Muscle of back (tissue), 13 donors: ENCODE measurements at places on chromosomes 7 and 10.

- peak; percentile 99 for DNase-seq
These were observed 4.6 kb upstream of the SERPINE1 start for GRCh38 chr7:101121991-101122932.

GRCh38 chr7:121447243-121447910, 51.3 kb upstream of the FAM3C start:
- DNase-seq = peak; percentile 78

GRCh38 chr10:107434854-107435253, 270.3 kb upstream of the SORCS1 start:
- DNase-seq = no peak

DNA sequence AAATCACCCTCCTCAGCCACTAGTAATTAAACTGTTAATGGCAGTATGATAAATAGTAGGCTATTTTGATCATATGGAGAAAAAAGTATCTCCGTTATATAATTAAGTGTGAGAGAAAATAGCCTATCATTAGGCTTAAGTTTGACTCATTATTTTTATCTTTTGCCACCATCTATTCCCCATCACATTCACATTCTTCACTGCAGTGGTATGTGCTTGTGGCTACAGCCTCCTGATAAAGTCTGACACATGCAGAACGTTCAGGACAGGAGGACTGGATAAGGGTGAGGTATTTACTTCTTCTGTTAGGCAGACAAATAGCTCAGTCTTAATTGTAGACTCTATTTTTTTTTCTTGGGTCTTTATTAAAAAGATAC, 5.8 kb downstream of the NEBL start:
- no peak for DNase-seq

GRCh38 chr10:132627666-132628531, 90.3 kb downstream of the INPP5A start:
- DNase-seq = no peak

GRCh38 chr7:116095396-116095795, 64.8 kb upstream of the TFEC start:
- DNase-seq = no peak

DNA sequence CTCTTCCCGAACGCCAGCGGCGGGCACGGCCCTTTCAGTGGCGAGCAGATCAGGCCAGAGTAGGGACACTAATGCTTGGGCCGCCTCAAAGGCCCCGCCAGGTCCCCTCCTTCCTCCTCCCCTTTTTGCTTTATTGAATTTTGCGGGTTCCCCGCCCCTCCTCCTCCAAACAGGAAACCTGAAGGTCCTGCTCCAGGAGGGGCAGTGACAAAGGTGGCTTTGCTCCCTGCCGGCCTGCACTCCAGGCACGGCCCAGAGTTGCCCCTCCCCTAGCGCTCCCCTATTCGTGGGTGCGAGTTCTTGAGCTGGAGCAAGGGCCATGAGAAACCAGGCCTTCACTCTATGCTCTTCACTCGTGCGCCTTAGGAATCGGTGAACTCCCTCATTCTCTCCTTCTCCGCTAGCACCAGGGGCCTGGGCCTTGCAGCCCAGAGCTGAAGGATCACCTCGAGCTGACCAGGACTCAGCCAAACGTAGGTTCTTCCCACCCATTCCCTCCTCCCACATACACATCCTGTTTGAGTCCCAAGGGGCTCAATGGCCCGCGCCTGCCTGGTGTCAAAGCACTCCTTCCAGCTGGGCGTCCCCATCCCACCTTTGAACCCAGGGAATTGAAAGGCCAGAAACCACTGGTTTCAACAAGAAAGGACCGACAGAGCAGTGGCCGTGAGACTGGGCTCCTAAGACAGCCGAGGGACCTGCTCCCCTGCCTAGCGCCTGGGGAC, 619 bp upstream of the HOXA6 start:
- peak; percentile 83 for DNase-seq

GRCh38 chr7:106486331-106486730, 174.6 kb downstream of the CCDC71L start:
- no peak for DNase-seq

GRCh38 chr7:44964384-44964830, 14.4 kb downstream of the MYO1G start:
- DNase-seq = no peak

GRCh38 chr7:103541026-103541425, 95.0 kb upstream of the SLC26A5 start:
- DNase-seq = peak; percentile 29

GRCh38 chr10:80579181-80579763, 41.6 kb downstream of the SH2D4B start:
- no peak for DNase-seq

- DNase-seq = peak; percentile 73
These were observed 2.8 kb downstream of the INHBA start for GRCh38 chr7:41700044-41700471.
